ENCODE measurements at places on chromosomes 4 and X. TPM values are rescaled to one million over a fixed set of nuclear protein-coding genes. Genes with fewer than 3 reads are reported as not detected.

PAGE4 gene
- not detected for total RNA-seq

GRIA3 gene
- 4.4 TPM for total RNA-seq

DNA sequence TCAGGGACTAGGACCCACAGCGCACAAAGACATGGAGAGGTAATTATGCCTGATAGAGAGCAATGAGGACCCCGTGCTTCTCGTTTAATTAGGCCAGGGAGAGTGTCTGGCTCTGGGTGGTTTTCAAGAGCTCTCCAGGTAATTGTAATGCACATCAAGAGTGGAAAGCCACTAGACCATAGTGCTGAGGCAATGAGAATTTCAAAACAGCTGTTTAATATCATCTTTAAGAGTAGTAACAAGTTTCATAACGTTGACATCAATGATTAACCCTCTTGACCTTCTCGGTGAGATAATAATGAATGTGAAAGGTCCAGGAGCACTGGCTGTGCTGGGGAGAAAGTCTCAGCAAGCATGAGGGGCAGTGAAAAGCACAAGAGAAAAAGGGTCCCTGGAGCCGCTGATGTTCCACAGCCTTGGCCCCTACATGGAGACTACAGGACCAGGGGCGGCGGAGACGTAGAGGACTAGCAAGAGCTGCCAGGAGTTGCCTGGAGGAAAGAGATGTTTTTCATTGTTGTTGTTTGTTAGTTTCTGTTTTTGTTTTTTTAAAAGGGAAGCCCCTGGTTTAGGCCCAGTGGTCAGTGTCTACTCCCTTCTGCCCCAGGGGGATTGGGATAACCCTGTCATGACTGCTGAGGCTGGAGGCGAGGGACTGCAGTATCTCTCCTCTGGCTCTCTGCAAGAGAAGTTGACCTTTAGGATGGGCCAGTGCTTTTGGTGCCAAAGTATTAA, 14.8 kb upstream of the CXCR3 start:
- DNase-seq: no peak
- no peak overlapping the region for H3K4me3 ChIP-seq
- no peaks in the 10 kb centered on the region for H3K4me1 ChIP-seq
- no peaks in the 10 kb centered on the region for H3K27me3 ChIP-seq
- H3K36me3 ChIP-seq: no peaks in the 10 kb centered on the region

DNA sequence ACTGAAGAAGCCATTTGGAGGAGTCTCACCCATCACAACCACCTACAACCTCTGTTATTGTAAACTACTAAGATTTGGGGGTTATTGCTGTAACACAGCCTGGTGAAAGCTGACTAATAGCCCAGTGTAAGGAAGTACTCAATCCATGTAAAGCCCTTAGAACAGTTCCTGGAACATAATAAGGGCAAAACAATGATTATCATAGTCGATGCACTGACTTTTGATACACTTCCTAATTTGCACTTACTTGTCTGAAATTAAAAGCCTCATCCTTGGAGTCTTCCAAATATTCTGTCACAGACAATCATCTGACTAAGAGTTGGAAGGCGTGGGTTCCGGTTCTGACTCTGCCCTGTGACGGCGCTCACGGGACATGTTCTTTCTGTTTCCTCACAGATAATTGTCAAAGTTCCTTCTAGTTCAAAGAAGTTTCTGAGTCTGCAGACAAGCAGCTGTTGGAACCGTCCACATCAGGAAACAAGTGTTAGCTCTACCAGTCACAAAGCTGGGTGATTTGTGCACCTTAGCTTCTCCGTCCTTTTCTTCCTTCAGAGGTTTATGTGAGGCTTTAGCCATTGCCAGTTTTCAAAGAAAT, 33.4 kb upstream of the RASGEF1B start:
- no peak overlapping the region for H3K4me3 ChIP-seq
- no peak for DNase-seq
- peaks cover 20% of the 10 kb centered on the region for H3K4me1 ChIP-seq
- no peaks in the 10 kb centered on the region for H3K27me3 ChIP-seq

- H3K27ac ChIP-seq: no peak overlapping the region
- no peaks in the 10 kb centered on the region for H3K27me3 ChIP-seq
- no peaks in the 10 kb centered on the region for H3K36me3 ChIP-seq
- no peak for DNase-seq
- no peaks in the 10 kb centered on the region for H3K4me1 ChIP-seq
- H3K4me3 ChIP-seq: no peak overlapping the region
Measured at GRCh38 chr4:171793723-171794122, 19.5 kb upstream of the GALNTL6 start.

DNA sequence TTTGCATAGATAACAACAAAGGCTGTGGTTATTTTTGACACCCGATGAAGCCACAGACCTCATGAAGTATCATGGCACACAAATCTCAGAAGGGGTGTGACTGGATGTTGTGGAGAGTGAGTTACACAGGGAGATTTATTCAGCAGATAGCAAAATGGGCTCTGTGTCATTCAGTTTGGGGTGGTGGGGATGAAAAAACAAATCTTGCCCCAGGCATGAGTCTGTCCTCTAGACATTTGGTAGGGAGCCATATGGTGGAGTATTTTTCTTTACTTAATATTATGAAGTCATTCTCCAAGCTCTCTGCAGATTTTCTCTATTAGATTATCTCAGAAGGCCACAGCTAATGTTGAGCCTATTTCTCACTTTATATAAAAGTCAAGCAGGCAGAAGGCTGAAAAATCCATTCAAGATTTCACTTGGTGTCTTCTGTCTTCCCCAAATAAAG, 277.1 kb upstream of the TENM3 start:
- H3K36me3 ChIP-seq: no peaks in the 10 kb centered on the region
- H3K4me3 ChIP-seq: no peak overlapping the region
- no peaks in the 10 kb centered on the region for H3K27me3 ChIP-seq
- no peak overlapping the region for H3K27ac ChIP-seq
- no peaks in the 10 kb centered on the region for H3K4me1 ChIP-seq

GRCh38 chr4:173171098-173171497, 2.5 kb downstream of the GALNT7 start:
- no peaks in the 10 kb centered on the region for H3K27me3 ChIP-seq
- no peak overlapping the region for H3K27ac ChIP-seq
- no peak for DNase-seq
- no peak overlapping the region for H3K4me3 ChIP-seq
- H3K4me1 ChIP-seq: peaks cover 10% of the 10 kb centered on the region
- H3K36me3 ChIP-seq: no peaks in the 10 kb centered on the region

All from vagina (tissue), 2 donors.